ENCODE measurements at places on chromosomes 4 and X. TPM values are rescaled to one million over a fixed set of nuclear protein-coding genes. Genes with fewer than 3 reads are reported as not detected.

Gene GLRB
- total RNA-seq, result not detected

Gene RRAGB
- 11.9 TPM for total RNA-seq

Gene KLF8
- 6.3 TPM for total RNA-seq

Gene CPLX1
- total RNA-seq, result 1.5 TPM

Gene FGD1
- not detected for total RNA-seq

Gene USP51
- total RNA-seq, result 4.9 TPM

Gene ATP8A1
- 54.4 TPM for total RNA-seq

Gene KCNIP4
- not detected for total RNA-seq

Gene PCDH18
- total RNA-seq, result 0.05 TPM

- no peak for DNase-seq
These were observed 1041.0 kb upstream of the TENM3 start for GRCh38 chr4:181202240-181202639.

- DNase-seq, result no peak
These were observed 49.7 kb upstream of the KLHL8 start for GRCh38 chr4:87270144-87270543.

DNA sequence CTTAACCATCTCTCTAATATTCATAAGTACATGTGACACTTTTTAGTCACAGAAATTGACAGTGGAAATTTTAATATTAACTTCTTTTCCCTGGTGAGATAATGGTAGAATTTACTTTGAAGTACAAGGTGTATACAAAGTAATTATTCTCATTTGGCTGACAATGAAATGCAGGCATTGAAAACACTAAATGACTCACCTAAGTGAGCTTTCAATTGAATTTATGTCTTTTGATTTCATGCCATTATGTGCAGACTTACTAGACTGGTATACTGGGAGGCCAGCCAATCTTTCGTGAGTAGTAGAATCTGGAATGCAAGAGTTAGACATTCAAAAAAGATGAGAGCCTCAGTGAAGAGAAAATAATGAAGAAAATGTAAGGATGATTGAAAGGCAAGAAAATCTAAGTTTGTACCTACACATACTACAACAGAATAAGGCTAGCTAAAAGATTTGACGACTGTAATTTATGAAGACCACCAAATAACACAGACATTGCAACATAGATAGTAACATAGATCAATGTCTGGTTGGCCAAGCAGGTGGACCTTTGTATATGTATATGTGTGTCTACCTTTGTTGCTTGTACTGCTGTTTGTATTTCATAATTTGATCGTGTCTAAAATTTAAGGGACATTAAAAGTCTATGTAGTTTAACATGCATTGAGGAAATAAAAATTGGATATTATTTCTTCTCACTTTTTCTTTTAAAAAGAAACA lies 459.7 kb downstream of the IL15 start:
- DNase-seq, result no peak

DNA sequence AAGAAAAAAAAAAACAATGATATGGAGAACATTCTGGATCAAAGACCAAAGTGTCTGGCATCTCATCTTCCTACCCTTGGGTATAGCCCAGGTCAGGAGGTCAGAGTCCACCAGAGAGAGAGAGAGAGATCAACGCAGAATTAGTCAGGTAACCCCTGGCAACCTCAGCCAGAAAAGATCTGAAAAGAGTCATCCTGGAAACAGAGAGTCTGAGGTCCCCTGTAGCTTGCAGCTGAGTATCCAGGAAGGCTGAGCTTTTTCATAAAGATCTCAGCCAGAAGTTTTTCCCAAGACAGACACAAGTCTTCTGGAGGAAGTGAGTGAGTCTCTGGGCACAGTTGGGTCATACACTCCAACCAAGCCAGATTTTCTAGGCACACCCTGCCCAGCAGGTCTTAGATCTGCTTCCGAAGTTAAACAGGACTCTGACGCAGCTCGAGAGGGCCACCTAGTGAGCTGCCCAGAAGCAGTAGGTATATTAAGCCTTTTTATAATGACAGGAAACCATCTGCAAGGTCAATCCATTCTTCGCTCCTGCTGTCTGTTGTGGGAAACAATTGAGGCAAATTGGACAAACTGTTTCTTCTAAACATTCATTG lies 35.7 kb downstream of the ACE2 start:
- no peak for DNase-seq

- DNase-seq, result no peak
These were observed 214.3 kb upstream of the PPARGC1A start for GRCh38 chr4:24104158-24104565.

DNA sequence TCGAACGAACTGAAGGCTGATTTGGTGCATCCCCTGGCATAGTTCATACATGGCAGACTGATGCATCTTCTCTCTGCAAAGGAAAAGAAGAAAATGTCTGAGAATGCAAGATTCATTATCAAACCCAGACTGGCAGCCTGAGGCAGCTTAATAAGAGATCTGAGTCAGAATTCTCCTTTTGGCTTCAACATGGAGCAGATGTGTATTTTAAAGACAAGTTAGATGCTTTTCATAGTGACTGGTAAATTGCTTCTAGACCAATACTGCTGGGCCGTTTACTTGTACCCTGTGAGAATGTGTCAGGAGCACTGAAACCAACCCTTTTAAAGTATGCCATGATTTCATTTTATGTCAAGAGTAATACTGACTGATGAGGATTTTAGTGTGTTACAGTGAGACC lies 322.0 kb downstream of the NR3C2 start:
- DNase-seq, result no peak

- no peak for DNase-seq
These were observed 489.7 kb upstream of the GNPDA2 start for GRCh38 chr4:45215976-45216542.

- DNase-seq, result no peak
These were observed 1.6 kb downstream of the DUSP9 start for GRCh38 chrX:153648358-153649177.

- DNase-seq, result no peak
These were observed 106.2 kb upstream of the RAPGEF2 start for GRCh38 chr4:158996669-158997074.

DNA sequence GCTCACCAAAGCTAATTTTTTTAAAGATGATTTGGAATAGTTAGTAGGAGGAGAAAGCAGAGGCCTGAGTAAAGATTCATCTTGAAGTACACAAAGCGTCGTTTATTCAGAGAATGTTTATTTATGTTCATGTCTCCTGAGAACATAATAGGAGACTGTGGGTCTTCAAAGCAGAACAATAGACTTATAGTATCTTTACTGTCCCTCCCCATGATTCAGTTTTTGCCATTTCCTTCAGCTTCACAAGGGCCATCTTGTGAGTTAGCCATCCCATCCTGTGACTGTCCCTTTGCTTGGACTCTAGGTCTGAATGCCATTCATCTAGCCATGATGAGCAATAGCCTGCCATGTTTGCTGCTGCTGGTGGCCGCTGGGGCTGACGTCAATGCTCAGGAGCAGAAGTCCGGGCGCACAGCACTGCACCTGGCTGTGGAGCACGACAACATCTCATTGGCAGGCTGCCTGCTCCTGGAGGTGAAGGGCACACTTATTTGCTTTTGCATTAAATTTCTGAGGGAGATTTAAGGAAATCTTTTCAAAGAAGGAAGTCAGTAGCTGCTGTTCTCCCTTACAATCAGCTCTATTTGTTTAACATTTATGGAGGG lies 105.8 kb downstream of the NFKB1 start:
- DNase-seq, result no peak

- peak; percentile 21 for DNase-seq
These were observed at the start of gene P2RY10 for GRCh38 chrX:78945186-78945912. Gene P2RY10 (plus strand): TSS chrX:78945391. CDS start chrX:78960521, 15,130 bp downstream.

DNA sequence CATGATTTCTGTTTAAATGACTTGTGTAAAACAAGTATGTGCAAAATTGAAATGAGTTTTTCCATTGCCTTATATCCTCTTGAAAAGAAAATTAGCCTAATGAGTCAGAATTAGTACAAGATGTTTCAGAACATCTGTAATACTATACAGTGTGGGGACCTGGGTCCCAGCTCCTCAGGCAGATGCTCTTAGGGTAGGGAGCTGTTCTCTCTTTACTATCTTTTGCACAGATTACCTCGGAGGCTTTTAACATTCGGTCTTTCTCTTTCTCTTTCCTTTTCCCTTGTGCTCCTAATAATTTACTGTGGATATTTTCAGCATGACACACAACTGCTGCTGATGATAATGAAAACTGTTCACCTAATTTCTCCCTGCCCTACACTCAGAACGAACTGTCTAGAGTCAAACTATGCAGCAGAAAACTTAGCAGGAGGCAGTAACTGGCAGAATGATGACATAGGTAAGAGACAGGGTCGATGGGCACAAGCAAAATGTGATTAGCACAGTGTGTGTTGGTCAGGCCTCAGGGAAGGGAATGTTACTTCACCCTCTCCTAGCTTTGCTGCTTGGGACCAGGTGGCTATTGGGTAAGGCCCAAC lies 455.3 kb downstream of the PDHA2 start:
- no peak for DNase-seq

DNA sequence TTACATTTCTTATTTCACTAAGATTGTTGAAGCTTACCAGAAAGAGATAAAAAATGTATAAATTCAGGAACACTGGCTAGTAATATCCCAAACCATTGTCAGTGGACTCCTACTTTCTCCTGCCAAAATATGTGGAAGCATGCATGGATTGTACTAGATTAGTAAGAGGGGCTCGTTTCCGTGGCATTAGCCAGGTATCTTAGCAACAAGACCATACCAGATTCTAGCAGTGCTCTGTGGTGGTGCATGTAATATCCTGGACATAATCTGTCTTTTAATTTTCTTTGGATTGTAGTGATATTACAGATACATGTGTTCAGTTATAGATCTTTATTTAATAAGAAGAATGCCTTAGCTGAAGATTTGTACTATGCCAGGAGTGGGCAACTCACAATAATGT lies 371.9 kb upstream of the PITX2 start:
- DNase-seq, result no peak

GRCh38 chr4:96009427-96010119 lies 169.7 kb downstream of the PDHA2 start:
- no peak for DNase-seq

DNA sequence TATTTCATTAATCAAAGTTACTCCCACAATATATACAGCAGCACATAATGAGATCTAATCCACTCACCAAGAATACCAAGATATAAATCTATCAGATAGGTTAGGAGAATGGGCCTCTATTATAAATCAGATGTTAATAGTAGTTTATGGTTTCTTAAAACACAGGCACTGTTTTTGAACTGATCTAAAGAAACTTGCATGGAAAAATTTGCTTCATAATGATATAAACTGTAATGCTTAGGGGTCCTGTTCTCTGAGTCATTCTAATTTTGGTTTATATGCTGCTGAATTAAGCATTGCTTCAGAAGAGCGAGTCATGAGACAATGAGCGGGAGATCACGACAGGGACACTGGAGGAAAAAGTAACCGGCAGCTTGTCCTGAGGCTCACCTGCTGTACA lies 113.3 kb upstream of the OTUD4 start:
- no peak for DNase-seq

DNA sequence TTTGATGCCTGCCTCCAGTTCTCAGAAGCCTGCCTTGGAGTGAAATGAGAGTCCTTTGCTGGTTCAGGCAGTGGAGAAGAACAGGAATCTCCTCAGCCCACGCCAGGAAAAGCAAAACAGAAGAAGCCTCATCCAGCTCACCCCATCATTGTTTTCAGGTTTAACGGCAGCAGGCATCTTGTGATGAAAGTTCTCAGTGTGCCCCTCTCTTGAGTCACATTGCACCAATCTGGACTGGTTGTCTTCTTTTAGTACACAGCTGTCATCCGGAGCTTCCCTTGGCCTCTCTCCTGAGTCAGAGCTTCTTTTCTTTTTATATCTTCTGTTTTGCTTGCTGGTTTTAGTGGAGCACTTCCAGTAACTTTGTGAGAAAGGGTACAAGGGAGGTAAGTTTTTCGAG lies 50.9 kb downstream of the TSPAN7 start:
- DNase-seq, result no peak

GRCh38 chr4:38566806-38567398 lies 97.1 kb upstream of the KLF3 start:
- DNase-seq, result no peak

DNA sequence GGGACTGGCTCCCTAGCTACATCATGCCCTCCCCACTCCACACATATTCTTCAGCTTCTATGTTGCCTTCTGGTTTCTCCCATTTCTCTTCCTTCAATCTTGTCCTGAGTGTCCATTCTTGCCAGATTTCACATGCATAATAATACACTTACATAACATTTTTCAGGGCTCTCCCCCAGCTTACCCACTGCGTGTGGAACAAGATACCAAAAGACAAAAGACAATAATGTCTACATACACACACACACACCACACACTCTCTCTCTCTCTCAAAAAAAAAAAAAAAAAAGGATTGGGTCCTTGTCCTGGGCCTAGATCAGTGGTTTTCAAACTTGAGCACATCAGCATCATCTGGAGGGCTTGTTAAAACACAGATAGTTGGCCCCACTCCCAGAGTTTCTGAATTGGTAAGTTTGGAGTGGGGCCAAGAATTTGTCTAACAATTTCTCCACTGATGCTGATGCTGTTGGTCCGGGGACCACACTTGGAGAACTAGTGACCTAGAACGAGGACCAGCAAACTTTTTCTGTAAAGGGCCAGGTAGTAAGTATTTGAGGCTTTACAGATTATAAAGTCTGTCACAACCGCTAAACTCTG lies 6.5 kb upstream of the SMARCA1 start:
- no peak for DNase-seq

GRCh38 chr4:40228497-40229365 lies 31.9 kb downstream of the RHOH start:
- peak; percentile 23 for DNase-seq

DNA sequence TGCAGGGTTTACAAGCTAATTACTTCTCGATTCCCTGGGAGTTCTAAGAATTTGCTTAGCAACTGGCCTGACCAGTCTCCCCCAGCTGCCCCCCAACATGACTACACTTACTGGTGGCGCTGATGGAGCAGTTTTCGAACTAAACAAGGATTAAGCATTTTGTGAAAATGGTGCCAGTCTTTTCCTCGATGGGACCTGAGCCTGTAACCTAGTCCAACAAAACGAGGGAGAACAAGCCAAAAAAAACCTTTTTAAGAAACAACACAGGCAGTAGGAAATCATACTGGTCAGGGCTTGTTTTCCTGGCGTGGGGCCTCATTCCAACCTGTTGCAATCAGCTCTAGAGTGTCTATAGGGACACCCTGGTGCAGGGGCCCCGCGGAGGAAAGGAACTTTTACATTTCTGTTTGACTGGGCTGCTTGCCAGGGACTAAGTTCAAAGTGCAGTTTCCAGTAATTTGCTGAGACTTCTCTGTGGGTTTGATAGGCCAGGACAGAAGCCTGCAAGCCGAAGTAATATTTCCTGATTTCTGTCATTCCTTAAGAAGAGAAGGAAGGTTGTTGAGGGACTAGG lies 158.7 kb downstream of the SPRY1 start:
- no peak for DNase-seq

DNA sequence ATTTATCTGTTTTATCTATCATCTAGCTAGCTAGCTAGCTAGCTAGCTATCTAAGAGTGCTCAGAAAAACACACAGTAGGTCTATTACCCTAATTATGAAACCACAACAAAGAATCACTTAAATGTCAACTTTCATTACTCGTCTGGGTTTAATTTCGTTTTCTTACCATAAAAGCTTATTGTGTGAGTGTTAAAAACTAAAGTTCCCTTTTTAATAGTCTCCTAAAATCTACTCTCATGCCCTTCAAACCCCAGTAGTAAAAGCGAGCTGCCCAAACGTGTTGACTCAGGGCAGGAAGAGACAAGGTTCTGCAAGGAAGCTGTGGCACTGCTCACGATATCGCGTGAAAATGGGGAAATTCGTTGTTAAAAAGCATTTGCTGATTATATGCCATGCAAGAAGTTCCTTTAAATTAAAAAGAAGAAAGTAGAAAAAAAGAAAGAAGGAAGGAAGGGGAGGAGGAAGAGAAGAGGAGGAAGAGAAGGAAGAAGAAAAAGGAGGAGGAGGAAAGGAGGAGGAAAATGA lies 595 bp downstream of the MBNL3 start:
- peak; percentile 30 for DNase-seq

GRCh38 chrX:34918856-34919255 lies 23.7 kb upstream of the FAM47B start:
- no peak for DNase-seq

All from naive thymus-derived CD4-positive, alpha-beta T cell (primary cell).